Upper lobe of right lung (tissue), 1 donor: ENCODE measurements at places on chromosomes 1 and 21. TPM values are rescaled to one million over a fixed set of nuclear protein-coding genes. Genes with fewer than 3 reads are reported as not detected.
A peak's percentile ranks its signal among the peaks of the same experiment; 100 is the strongest.

Gene ETV3L
- total RNA-seq, result not detected

Gene CFHR3
- total RNA-seq, result 0.23 TPM

Gene AHDC1
- total RNA-seq, result 34.2 TPM

Gene NUF2
- 0.64 TPM for total RNA-seq

Gene DIP2A
- 35.6 TPM for total RNA-seq

Gene TFAP2E
- total RNA-seq, result 1.9 TPM

Gene CNR2
- 0.06 TPM for total RNA-seq

Gene TGFB2
- 19.8 TPM for total RNA-seq

- peak; percentile 8 for DNase-seq
Observed at GRCh38 chr1:4664606-4665005, 10.2 kb downstream of the AJAP1 start.

DNA sequence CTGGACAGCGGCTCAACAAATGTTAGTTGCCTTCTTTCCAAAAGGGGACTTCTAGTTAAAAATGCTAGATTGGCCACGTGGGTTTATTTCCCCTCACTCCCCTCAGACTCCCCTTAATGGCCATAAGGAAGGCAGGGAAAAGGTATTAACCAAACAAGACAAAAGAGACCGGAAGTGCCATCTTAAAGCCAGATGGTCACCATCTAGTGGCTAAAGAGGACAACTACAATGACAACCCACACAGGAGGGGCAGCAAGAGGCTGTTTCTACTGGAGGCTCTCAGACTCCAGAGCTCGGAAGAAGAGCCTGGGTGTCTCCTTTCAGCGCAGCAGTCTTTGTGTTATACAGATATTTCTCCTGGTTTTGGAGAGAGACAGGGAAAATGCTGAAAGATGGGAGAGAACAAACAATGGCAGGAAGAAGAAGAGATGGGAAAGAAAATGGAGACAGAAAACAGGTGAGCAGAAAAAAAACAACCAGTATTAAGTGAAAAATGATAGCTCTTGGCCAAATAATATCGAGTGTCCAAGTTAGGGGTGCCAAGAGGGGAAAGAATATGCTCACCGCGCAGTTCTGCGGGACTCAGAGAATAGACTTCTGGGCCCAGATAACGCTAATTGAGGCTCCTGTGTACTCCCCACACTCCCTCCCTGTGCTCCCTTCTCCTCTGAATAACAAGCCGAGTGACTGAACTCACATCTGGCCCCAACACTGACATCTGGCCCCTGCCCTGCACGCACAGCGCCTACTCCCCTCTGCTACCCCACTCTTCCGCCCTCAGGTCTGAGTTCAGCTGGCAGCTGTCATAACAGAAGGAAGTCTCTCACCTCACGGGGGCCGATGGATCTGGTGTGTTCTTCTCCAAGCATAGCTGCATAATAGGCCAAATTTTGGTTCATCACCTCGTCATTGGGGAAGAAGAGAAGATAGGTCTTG is 9.6 kb downstream of the P3H1 start:
- no peak for DNase-seq

DNA sequence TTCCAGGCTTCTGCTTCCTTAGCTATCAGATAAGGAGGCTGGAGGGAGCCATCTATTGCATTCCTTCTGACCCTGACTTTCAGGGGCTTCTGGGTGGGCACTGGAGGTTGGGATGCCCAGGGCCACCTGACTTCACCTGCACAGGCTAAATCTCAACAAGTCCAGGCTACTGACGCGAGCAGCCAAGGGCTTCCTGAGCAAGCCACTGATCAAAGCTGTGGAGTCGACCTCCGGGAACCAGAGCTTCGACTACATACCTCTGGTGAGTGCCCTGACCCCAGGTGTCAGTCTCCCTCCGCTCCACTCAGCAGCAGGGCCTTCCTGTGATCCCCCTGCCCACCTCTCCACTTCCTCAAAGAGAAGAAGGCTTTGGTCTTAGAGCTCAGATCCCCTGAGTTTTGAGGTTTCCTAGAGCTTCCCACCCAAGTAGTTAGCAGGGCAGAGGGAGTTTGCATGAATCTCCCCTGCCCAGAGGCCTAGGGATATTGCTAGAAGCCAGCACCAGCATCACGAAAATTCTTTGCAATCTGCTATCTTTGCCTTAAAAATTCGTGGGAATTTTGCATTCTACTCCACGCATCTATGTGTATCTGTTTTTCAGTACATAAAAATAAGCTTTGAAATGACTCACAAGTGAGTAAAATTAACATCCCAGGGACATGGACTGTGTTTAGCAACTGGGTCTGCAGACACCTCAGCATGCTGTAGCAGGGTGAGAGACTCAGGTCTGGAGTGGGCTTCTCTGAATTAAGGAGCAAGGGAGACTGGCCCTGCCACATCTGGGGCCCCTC is 61.4 kb downstream of the VWA5B1 start:
- no peak for DNase-seq

DNA sequence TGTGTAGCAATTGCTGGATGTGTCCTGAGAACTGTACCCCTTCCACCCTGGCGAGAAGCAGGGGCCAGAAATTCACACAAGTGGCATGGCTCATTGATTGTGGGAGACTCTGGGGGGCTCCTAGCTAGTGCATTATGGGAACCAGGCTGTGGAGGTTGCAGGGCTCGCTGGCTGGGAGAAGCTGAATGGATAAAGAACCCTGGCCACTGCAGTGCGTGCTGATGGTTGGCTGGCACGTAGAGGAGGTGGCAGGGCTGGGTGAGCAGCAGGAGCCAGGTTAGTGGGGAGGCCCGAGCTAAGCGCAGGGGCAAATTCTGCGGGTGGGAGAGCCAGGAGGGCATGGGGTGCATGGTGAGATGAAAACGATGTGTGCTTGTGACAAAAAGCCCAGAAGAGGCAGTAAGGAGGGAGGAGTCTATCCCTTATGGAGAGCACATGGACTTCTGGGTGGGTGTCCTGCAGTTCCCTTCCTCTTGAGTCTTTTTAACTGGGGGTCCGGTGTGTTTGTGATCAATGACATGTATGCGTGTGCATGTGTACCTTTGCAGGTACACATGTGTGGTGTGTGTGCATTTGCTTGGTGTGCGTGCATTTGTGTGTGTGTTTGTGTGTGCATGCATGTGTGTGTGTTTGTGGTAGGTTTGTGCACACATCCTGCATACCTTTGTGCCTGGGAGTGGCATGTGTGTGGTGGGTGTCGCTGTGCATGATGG is 3.6 kb downstream of the GUK1 start:
- no peak for DNase-seq

DNA sequence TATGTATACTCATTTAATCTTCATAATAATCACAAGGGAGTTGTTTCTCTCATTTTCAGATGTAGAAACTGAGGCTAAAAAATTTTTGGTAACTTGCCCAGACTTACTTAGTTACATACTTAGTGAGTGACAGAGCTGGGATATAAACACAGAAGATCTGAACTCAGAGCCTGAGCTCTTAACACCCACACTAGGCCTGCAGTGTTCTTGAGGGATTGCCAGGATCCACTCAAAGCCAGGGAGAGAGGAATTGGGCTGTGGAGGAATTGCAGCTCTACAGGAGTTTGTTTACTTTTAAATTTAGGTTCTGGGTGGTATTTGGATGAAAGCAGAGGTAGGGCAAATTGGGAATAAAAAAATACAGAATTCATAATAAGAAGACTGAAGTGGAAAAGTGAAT is 515.1 kb upstream of the PLXNA2 start:
- no peak for DNase-seq

DNA sequence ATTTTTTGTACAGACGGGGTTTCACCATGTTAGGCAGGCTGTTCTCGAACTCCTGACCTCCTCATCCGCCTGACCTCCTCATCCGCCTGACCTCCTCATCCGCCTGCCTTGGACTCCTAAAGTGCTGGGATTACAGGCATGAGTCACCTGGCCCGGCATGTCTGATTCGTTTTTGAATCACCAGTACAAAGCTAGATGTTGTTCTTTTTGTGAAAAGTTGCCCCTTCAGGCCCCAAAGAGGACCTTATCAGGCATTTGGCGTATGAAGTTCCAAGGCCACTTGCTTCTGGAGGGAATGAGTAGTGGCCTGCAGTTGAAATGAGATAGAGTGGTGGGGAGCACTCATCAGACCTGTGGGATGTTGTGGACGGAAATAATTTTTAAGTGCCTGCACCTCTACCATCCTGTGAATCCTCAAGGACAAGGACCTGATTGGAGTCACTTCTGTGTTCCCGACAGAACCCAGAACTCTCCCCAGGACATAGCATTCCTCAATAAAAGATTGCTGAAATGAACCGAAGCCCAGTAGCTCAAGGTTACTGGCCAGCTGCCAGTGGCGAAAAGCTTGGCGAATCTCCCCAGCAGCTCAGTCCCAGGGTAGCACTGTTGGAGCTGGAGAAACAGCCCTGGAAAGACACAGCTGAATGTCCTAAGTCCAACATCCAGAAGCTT is 50.1 kb downstream of the NDUFS5 start:
- peak; percentile 64 for DNase-seq

GRCh38 chr1:208105756-208106155 is 138.4 kb downstream of the PLXNA2 start:
- DNase-seq, result no peak

GRCh38 chr1:224180783-224181452 is 2.1 kb upstream of the DEGS1 start:
- no peak for DNase-seq

GRCh38 chr21:37153196-37153934 is 80.3 kb downstream of the TTC3 start:
- DNase-seq, result no peak

DNA sequence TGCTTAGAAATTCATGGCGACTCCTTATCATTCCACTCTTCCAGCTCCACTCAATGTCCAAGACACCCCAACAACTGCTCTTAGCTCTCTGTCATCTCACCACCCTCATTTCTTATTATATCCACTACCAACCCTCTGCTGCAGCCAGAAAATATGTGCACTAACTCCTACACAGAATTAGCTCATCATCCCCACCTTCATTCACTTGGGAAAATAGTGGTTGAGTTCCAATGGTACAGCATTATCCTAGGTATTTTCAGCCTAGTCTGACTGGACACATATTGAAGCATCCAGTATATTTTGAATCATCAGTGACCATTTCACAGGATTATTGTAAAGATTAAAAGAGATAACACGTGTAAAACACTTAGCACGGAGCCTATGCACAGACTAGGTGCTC is 16.7 kb upstream of the VSIG8 start:
- DNase-seq, result no peak
